ENCODE measurements at places on chromosomes 5 and 9.

GRCh38 chr9:78871086-78871451, 574.1 kb downstream of the PSAT1 start:
- DNase-seq, result no peak

DNA sequence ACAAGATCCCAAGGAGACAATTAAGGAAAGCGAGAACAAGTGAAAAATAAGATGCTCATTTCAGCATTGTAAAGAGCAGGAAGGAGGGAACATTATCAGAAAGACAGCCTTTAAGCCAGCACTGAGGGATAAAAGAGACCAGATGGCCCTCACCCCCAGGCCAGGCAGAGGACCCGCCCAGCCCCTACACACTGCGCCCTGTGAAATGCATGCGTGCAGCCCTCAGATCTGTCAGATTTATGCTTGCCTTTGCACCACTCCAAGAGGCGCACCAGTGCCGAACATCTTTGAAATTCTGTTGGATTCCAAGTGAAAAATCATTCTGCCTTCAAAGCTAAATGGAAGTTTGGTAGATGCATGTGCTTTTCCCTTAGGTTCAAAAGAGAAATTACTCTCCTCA, 378.0 kb downstream of the MLLT3 start:
- DNase-seq, result no peak

DNA sequence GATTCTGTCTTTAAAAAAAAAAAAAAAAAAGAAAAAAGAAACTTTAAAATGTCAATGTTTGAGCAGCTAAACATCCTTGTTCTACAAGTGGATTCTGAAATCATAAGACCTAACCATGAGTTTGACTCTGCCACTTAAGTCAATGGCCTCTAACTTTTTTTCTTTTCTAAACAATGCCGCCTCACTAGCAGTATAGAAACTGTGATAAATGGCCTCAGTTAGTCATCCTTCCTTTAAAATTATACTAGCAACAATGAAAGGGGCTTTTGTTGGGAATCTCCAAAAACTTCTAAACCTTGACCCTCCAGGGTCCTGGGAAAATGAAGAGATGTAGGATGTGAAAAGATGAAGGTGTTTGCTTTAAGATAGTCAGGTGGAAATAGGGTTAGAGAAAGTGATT, 71.1 kb downstream of the FBXL7 start:
- DNase-seq, result no peak

GRCh38 chr5:122877518-122877917, 32.1 kb downstream of the SNX24 start:
- DNase-seq, result no peak

GRCh38 chr9:117097761-117098160, 317.1 kb downstream of the ASTN2 start:
- no peak for DNase-seq

- no peak for DNase-seq
These were observed 13.2 kb upstream of the ARHGEF28 start for GRCh38 chr5:73612799-73613198.

GRCh38 chr5:38806775-38807258, 39.0 kb upstream of the OSMR start:
- peak; percentile 97 for DNase-seq

DNA sequence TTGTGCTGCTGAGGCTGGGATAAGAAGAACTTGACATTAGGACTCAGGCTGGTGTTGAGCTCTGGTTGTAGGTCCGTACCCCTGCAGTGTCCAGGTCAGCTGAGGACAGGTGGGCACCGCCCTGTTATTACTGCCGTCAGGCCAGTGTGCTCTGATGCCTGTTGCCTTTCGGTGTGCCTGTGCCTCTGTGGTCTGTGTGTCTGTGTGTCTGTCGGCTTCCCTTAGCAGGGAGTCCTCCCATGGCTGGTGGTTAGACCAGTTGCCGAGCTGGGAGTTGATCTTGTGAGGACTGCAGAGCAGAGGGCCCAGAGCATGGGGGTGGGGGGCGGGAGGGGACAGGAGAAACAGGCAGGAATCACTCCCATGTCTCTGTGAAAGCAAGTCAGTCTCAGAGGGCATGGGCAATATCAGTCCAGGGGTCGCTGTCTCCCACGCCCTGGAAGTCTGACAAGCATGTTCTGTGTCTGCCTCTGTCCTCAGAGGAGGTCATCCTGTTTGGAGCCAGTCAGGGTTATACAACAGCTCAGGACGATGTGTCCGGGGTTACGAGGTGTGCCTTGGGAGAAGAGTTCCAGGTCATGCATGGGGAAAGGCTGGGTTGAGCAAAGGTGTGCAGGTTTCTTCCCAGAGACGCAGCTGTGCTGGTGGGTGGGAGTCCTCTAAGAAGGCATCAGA, 67.3 kb upstream of the GARNL3 start:
- DNase-seq, result no peak

DNA sequence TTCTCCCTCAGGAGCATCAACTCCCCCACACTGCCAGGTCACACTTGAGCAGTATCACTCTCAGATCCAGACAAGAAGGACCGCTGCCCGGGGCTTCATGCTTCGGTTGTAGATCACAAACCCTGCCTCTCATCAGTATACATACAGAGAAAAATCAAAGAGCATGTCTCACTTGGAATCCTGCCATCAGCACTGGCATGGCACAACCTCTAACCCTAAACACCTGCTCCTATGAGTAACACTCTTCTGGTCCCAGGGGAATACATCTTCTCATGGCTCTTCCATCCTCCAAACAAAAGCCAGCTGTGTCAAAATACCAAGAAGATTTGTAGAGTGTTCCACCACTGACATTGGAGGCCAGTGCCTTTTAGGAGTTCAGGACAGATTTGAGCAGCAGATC, 84.8 kb upstream of the MIER3 start:
- DNase-seq, result no peak

DNA sequence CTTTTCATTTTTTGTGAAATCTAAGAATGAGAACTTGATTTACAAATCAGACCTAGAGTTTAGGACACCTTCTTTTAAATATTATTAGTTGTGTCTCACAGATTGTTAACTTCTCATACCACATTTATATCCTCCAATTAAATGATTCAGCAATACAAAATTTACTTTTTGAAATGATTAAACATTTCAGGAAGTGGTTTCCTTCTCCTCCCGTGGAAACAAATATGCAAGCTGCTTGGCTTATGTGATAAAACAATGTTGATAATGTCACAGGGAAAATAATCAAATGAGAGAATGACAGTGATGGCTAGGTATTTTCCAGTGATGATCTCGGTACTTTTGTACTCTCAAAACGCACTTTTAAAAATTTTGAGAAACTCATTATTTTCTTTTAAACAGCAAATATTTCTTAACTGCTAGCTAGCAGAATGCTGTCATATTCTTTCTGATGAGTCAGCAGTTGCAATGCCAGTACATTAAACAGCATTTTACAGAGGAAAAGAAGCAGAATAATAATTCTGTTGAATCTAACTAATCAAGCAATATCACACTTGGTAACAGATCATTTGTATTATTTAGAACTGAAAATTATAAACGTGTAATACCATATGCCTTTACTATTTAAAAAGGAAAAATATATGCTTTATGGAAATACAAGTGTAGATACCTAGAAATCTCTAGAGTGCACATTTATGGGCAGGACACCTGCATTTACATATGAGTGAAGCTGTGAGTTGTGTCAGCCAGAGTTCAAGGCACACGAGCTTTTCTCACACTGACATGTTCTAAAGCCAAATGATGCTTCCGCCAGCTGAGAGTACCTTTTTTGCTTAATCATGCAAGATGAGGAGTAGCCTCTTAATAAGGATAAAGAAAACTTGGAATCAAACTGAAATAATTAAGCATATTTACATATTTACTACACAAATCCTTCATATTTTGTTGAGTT, 53.6 kb upstream of the CDH18 start:
- DNase-seq, result no peak

- DNase-seq, result peak; percentile 33
These were observed 194.1 kb downstream of the AOPEP start for GRCh38 chr9:94920420-94921091.

- DNase-seq, result no peak
These were observed 291.2 kb upstream of the DMRT1 start for GRCh38 chr9:550333-550732.

DNA sequence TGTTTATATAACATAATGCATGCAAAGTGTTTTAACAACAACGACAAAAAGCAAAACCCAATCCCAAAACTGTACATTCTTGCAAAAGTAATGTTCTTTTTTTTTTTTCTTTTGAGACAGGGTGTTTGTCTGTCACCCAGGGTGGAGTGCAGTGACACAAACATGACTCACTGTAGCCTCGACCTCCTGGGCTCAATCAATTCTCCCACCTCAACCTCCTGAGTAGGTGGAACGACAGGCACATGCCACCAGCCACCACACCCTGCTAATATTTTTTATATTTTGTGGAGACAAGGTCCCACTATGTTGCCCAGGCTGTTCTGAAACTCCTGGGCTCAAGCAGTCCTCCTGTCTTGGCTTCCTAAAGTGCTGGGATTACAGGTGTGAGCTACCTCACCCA, 13.6 kb upstream of the HAVCR1 start:
- no peak for DNase-seq

GRCh38 chr5:140806834-140807775, at the start of gene PCDHA4:
Gene PCDHA4, plus strand, starts transcription at chr5:140807068.
- no peak for DNase-seq

GRCh38 chr9:129193655-129194054, 15.6 kb upstream of the IER5L start:
- no peak for DNase-seq

DNA sequence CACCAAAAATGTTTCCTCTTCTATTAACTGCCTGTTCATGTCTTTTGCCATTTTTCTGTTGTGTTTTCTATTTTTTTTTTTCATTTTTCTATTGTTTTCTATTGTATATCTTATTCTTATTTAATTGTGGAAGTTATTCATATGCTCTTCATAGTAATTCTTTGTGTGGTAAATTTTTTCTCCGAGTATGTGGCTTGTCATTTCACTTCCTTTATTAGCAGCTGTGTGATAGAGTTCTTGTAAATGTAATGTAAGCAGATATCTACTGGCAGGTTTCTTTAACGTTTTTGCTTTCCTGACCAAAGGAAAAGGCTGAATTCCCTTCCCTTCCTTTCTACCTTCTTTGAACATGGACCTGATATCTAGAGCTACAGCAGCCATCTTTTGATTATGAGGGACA, 5.8 kb upstream of the PLPP1 start:
- no peak for DNase-seq

DNA sequence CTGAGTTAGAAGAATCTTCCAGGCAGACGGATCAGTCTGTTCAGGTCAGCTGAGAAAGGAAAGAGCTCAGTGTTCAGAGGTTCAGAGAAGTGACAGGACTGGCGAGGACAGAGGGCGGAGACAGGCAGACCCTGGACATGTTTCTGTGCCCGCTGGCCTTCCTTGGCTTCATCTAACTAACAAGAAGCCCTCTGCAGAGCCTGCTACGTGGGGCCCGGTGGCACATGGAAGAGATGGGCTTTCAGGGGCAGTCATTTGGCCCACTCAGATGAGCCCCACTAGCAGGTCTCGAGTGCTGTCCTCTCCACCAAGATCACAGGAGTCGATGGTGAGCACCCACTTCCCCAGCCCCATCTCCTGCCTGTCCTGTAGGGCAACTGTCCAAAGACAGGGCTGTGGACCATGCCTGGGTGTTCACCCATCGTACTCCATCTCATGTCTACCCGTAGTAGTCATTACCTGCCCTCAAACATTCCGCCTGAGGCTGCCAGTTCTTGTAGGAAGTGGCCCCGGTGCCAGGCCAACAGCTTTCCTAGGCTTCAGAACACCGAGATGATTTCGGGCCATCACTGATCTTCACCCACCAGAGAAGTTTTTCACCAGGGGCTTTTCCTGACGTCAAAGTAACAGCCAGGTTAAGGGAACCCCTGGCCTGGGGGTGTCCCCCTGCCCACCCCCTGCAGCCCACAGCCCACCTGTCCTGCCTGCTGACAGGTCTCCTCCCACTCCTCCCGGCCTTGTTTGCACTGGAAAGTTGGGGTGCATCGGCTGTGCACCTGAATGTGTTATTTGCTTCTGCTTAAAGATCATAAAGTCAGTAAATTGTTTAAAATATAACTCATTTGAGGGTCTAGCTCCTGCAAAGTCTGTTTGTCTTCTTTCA, 14.0 kb downstream of the IRX2 start:
- no peak for DNase-seq

DNA sequence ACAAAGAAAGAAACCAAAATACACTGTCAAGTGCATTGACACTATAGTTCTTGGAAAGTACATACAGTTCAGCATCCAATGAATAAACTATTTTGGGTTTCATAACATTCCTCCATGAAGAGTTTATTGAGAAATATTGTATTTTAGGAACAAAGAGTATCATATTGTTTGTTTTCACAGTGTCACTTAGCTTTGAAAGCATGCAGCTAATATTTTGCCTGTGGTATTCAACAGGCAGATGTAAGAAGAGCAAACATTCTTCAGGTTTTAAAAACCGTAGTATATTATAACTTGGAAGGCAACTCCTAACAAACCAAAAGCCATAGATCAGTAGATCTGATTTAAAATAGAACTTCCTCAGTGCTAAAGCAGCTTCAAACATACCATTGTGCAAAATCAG, 4.5 kb downstream of the PRELID2 start:
- no peak for DNase-seq

GRCh38 chr5:156327296-156327695, 332 bp downstream of the SGCD start:
- no peak for DNase-seq

All from AG04450 (cell line).